GM18507 (cell line): ENCODE measurements at places on chromosomes 4 and X.
A peak's percentile ranks its signal among the peaks of the same experiment; 100 is the strongest.

DNA sequence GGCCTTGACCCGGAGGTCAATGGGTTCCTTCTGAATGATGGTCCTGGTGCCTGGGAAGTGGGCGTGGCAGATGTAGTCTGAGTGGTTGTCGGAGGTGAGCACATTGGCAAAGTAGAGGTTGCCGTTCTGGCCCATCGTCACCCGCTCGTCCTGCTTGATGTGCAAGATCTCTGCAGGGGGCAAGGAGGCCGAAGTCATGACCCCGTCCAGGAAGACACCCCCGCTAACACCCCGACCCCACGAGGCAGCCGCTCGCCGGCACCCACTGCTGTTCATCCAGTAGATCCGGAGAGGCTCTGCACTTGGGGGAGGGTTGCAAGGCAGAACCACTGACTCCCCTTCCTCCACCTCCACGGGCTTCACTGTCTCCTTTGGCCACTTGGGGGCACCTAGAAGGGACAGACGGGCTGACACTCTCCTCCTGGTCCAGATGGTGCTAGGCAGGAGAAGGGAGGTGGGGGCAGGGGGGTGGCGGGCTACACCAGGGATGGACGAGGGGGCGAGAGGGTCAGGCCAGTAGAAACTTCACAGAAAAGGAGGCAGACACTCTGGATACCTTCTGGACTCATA is 15.1 kb downstream of the L1CAM start:
- DNase-seq, result no peak

DNA sequence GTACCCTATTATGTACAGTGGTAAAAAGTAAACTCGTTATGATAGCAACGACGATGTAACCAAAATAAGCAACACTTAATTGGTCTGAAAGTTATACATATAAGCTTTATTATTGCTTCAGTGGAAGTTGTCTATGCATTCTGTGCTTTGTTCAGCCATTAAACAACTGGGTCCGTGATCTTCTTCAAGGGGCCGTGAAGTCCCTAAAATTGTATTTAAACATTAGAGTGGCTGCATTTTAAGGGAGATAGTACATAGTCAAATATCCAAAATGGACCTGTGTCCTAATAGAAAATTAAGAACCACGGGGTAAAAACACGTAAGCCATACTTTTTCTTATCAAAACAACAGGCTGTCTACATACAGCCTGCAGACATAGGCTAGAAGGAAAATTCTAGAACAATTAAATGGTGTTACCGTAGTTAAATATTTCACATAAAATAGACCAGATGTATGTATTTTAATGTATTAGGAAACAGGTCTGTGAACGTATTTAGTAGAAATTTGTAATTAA is 2.1 kb downstream of the GUCY1A1 start:
- DNase-seq, result no peak

DNA sequence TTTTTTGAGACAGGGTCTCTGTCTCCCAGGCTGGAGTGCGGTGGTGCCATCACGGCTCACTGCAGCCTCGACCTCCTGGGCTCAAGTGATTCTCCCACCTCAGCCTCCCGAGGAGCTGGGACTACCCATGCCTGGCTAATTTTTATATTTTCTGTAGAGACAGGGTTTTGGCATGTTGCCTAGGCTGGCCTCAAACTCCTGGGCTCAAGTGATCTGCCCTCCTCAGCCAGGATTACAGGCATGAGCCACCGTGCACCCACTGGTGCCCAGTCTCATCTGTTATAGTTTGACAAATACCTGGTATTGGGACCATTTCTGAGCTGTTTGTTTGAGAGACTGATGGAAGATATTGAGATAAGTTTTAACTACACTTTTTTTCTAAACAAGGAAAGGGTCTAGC is 57.5 kb upstream of the SMIM10 start:
- DNase-seq, result no peak

DNA sequence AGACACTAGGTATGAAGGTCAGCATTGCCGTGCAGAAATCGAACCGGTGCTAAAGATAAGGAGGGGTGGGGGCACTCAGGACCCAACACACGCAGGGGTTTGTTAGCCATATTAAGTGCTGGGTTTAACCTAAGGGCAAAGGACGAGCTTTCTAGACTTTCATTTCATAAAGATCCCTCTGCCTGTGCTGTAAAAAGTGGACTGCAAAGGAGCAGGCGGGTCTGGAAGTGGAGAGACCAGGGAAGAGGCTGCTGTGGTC is 1.3 kb downstream of the CASP3 start:
- no peak for DNase-seq

DNA sequence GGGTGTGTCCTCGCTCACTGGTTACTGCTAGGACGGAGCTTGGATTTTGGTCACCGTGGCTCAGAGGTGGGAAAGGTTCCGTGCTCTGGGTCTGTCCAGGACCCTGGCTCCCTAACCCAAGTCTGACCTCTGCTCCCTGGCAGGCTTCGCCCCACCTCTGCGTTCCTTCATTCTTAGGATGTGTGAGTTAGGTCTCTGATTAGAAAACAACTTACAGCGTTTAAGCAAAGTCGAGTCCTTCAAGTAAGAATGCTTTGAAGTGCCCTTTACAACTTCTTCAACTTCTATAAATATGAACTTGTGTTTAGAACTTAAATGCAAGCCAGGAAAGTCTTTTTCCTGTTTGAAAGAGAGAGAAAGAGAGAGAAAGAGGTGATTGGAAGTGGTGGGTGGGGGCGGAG is 891 bp downstream of the TLR2 start:
- no peak for DNase-seq

- no peak for DNase-seq
Observed at GRCh38 chr4:34534916-34535315, 1709.4 kb downstream of the ARAP2 start.

GRCh38 chr4:169226565-169226964 is 44.2 kb downstream of the SH3RF1 start:
- no peak for DNase-seq

GRCh38 chr4:40055863-40056715 is 561 bp upstream of the N4BP2 start:
- DNase-seq, result peak; percentile 20

DNA sequence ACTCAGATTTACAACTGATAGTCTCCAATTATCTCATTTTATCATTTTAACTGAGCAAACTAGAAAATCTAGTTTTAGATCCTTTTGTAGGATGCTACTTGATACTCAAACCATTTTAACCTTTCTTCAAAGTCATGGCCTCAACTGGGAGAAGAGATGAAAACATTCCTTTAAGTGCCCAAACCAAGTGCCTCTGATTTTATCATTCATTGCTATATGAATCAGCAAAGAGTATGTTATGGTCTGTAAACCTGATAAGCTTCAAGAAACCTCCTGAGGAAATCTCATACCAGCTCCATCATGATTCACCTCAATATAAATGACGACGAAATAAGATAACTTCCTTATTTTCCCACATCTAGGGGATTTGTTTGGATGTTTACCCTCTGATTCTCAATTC is 119.9 kb downstream of the FAM13A start:
- DNase-seq, result no peak

DNA sequence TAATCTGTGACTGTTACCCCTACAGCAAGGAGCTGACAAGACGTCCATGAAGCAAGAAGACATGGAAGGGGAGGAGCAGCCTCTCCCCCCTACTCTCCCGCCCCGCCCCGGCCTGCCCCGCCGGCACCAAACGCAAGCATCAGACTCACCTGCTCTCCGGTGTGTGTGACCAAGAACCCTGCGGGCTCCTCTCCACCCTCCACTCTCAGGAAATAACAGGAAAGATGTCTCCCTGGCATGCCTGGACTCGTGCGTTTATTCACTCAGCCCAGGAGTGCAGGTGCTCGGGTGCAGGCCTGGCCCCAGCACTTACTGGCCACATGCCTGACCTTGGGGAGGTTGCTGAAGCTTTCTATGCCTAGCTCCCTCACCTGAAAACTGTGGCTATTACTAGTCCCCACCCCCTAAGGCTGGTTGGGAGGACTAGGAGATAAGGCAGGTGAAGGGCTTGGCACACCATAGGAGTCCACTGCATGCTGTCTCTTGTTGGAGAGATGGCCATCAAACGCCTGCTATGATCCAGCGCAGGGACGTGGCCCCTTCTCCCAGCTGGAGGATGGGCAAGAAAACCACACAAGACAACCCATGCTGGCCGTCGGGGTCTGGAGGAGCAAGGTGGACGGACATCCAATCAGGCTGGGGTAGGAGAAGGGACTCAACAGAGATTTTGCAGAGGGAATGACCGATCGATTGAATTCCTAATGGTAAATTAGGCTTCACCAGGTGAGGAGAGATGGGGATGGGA is 34.9 kb upstream of the CLDN24 start:
- DNase-seq, result no peak

DNA sequence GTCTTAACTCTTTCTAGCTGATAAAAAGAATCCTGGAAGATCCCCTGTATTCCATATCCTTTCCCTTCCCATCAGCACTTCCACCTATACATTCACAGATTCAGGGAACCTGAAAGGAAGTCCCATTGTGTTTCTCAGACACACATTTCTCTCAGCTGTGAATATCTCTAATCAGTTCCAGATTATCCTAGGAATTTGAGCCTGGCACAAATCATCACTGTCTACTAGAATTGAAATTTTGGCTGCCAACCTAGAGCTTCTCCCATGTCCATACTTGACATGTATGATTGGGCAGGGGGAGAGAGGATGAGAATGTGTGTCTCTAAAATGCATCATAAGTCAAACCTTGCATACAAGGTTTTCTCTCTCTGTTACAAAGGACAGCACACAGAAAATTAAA is 53.1 kb downstream of the NDST3 start:
- DNase-seq, result no peak

DNA sequence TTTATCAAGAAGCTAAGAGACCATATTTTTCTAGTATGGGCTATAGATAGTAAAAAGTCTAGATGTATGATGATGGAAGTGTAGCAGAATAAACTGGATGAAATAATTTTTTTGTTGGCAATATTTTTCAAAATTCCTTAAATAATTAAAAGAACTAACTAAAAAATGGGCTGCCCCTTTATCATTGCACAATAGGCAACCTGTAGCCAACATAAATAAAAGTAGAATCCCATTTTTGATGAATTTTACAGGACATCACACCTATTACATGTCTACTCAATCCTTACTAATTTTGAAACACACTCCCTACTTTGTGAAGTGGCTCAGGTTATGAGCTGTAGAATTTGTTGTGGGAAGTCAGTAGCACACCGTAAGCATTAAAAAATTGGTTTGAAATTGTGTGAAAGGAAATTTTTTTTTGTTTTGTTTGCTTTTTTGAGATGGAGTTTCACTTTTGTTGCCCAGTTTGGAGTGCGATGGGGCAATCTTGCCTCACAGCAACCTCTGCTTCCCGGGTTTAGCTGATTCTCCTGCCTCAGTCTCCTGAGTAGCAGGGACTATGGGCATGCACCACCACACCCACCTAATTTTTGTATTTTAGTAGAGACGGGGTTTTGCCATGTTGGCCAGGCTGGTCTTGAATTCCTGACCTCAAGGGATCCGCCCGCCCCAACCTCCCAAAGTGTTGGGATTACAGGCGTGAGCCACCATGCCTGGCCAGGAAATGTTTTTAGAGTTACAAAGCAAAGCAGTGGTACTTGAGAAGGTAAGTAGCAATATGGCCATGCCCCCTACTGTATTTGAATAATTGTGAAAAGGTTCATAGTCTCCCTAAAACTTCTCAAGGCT is 8.9 kb upstream of the RUFY3 start:
- no peak for DNase-seq

DNA sequence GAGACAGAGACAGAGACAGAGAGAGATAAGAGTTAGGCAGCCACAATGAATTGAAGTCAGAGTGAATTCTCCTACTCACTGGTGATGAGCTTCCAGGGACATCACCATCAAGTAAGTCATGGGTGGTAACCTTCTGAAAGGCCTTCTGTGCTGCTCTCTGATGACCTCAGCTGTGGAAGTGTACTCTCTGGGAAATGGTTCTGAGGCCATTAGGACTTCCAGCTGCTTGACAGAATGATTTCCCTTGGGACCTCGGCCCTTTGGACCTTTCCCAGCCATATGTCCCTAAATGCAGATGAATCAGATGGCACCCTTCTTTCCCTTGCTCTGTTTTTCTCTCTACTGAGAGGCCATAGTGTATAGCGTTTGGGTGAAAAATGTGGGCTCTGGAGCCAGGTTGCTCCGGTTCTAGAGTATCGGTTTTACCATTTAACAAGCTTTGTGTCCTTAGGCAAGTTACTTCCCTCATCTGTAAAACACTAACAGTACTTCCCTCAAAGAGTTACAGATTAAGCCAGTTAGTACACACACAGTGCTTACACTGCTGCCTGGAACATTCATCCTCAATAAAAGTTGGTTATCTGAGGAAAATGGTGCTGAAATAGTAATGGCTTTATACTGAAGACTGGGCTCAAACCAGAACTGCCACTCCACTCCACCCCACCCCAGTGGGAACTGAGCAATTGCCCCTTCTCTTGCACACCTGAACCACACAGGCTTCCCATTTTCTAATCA is 7.6 kb downstream of the SEPTIN11 start:
- DNase-seq, result no peak

DNA sequence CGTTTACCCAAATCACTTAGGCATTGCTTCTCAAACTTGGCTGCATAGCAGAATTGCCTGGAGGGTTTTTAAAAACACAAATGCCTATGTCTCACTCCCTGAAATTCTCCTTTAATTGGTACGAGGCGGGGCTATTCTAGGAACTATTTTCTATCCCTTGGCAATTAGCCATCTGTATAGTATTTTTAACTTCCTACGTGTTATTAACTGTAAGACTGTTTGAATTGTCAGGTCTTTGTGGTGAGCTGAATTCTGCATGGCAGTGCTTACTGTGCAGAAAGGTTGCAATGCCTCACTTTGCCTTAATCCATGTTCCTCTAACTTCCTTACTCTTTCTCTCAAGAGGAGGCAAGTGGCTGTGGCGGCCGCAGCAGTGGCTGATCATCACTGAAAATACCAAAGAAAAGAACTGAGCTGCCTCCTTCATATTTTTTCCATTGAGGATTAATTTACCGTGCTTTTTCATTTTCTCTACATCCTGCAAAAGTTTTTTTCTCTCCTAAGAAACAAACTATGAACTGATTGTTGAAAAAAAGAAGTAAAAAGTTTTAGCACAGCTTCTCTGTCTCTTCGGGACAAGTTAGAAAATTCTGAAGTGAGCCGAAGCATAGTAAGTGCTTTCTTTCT is at the start of gene SHROOM3:
Gene SHROOM3 (plus strand): TSS at position 329 of the 627 bp plus-strand sequence. CDS start 824 bp downstream, outside the sequence.
- DNase-seq, result no peak

GRCh38 chr4:1366371-1367229 is 19.6 kb downstream of the UVSSA start:
- DNase-seq, result no peak

DNA sequence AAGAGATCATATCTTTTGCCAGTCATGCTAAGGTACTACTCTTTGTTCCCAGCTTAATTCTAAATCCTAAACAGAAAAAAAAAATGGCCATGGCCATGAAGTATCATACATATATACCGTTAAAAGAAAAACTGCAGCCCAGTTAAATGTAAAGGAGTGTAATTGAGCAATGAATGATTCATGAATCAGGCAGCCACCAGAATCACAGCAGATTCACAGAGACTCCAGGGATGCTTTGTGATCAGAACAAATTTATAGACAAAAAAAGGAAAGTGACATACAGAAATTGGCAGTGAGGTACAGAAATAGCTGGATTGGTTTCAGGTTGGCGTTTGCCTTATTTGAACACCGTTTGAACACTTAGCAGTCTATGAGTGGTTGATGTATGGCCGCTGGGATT is 42.1 kb upstream of the PDGFC start:
- no peak for DNase-seq

- DNase-seq, result no peak
Observed at GRCh38 chrX:152212969-152213368, 74.6 kb upstream of the MAGEA10 start.

- no peak for DNase-seq
Observed at GRCh38 chrX:103453655-103454054, 65.6 kb downstream of the RAB40A start.
